Right ventricle myocardium superior (tissue), 1 donor: ENCODE measurements at places on chromosomes 6 and 20. TPM values are rescaled to one million over a fixed set of nuclear protein-coding genes. Genes with fewer than 3 reads are reported as not detected.
A peak's percentile ranks its signal among the peaks of the same experiment; 100 is the strongest.

DNA sequence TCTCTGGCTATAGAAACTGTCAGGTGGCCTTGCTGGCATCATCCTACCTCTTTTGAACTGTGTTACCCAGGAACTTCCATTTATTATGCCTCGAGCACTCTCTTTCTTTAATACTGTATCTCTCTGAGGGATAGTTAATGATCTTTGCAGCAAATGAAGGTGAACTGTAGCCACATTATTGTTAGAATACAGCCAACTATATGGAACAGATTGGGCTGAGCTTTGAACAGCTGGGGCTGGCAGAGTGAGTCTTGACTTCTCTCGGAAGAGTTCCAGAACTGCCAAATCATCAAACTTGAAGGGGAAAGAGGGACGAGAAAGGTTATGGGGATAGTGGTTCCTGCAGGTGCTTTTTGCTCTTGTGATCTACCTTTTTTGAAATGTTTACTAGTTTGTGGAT lies 237.7 kb downstream of the PRL start:
- DNase-seq: no peak

- peak; percentile 63 for DNase-seq
Measured at GRCh38 chr6:14726816-14727493, 518.9 kb upstream of the JARID2 start.

DNA sequence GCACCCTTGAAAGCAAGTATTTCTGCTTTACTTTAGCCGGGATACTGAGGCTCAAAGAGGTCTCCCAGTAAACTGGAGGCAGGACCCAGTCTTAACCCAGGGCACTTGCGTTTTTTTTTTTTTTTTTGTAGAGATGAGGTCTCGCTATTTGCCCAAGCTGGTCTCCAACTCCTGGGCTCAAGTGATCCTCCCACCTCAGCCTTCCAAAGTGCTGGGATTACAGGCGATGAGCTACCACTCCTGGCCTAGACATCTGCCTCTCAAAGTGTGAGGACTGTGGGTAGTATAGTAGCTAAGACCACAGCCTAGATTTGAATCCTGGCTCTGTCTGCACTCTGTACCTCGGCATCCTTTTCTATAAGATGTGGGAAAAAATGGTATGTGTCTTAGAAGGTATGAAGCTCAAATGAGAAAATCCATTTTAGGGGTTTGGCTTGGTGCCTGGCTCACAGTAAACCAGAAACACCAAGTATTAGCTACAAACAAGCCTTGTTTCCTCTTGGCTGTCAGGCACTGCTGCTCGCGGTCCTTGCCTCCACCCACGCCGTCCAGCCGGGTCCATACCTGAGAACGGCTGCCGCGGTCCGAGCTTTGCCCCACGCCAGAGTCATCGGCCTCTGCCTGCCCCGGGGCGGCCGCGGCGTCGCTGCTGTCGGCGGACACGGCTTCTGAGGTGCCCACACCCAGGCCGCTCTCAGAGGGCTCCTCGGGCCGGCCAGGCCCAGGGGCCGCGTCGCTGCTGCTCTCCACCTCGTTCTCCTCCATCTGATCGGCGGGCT lies 1.2 kb downstream of the ZNF335 start:
- DNase-seq: peak; percentile 57

DNA sequence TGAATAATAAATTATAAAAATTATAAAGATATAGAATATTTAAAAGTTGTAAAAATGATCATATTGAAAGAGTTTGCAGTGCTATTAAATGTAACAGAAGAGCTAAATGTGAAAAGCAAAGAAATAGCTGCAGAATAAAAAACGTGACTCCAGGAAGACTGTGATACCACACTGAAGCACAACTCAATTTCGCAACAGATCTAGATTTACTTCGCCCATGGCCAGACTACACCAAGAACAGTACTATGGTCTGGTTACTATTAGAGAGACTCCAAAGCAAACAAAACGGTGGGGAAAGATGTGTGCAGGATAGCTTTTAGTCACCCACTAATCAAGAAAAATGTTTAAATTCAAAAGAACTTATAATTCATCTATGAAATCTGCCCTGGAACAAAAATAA lies 1.9 kb downstream of the CHD6 start:
- no peak for DNase-seq

Gene TTK
- 0.32 TPM for total RNA-seq
